ENCODE measurements at places on chromosomes 4 and X.

GRCh38 chr4:55706541-55706940, 70.4 kb upstream of the NMU start:
- DNase-seq: no peak

GRCh38 chr4:146288193-146288592, 73.9 kb downstream of the REELD1 start:
- DNase-seq: no peak

GRCh38 chrX:150308041-150308440, 55.1 kb upstream of the MAMLD1 start:
- no peak for DNase-seq

GRCh38 chrX:9747644-9748043, 18.0 kb downstream of the GPR143 start:
- no peak for DNase-seq

GRCh38 chr4:38310446-38311043, 350.3 kb downstream of the PTTG2 start:
- no peak for DNase-seq

DNA sequence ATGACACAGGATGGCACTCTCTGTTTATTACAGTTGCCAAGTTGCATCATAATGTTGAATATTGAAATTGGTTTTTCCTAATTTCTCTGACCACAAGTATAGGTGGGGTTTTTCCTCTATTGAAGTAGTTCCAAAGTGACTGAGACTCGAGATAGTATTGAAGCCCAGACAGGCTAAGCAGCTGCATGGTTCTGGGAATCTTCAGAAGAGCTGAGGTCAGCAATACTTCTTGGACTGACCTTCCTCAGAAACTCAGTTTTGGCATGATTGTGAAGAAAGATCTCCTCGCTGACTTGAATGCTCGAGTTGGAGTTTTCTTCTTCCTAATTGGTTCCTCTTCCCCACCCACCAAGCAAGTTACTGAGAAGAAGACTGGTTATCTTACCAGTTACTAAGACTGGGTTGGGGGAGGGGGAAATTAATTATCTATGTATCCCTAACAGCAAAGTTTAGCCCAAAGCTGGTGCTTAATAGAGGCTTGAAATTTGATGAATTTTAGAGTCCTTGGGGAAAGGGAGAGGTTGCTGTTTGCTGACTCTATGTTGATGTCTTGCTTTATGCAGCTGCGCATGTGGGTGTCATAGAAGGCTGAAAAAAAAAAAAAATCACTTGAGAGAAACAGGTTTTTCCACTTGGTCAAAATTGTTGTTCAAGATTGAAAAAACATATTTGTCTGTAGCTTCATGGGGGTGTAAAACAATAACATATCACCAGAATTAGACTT, 91.1 kb downstream of the P2RY10 start:
- DNase-seq: no peak

- DNase-seq: no peak
Observed at GRCh38 chrX:111444881-111445280, 32.9 kb upstream of the DCX start.

DNA sequence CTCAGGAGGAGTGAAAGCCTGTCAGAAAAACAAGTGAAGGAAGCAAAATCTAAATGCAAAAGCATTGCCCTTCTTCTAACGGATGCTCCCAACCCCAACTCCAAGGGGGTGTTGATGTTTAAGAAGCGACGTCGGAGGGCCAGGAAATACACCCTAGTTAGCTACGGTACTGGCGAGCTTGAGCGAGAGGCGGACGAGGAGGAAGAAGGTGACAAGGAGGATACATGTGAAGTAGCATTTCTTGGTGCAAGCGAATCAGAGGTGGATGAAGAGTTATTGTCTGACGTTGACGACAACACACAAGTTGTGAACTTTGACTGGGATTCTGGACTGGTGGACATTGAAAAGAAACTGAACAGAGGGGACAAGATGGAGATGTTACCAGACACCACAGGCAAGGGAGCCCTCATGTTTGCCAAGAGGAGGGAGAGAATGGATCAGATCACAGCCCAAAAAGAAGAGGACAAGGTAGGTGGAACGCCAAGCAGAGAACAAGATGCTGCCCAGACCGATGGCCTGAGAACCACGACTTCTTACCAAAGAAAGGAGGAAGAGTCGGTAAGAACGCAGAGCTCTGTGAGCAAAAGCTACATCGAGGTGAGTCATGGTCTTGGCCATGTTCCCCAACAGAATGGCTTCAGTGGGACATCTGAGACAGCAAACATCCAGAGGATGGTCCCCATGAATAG, 105.6 kb upstream of the MYOZ2 start:
- DNase-seq: no peak

GRCh38 chrX:133947022-133947421, 38.4 kb downstream of the GPC3 start:
- no peak for DNase-seq

- no peak for DNase-seq
Observed at GRCh38 chr4:142596121-142596520, 250.0 kb downstream of the INPP4B start.

- no peak for DNase-seq
Observed at GRCh38 chrX:49177338-49177833, 5.7 kb downstream of the PLP2 start.

GRCh38 chrX:150486011-150486410, 82.4 kb upstream of the MTM1 start:
- peak; percentile 21 for DNase-seq

DNA sequence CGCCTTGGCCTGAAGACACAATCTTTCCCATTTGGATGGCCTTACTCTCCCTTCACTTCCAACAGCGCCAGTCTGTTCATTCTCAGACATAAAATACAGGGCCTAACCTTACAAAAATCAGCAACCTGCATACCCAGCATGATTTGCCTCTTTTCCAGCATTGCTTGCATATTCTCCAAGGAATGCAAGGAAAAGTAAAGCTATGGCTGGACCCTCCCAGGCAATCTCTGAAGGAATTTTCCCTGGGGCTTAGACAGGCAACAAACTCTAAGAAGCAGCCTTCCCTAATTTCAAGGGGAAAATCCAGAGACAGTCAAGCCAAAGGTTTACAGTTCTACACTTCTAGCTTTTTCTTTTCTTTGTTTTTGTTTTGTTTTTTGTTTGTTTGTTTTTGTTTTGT, 3.6 kb downstream of the DCTD start:
- DNase-seq: no peak

- no peak for DNase-seq
Observed at GRCh38 chr4:156957556-156957955, 14.0 kb downstream of the PDGFC start.

- no peak for DNase-seq
Observed at GRCh38 chr4:25813448-25814106, 49.2 kb downstream of the SEL1L3 start.
